AG10803 (cell line): ENCODE measurements at places on chromosomes 7 and 10.
A peak's percentile ranks its signal among the peaks of the same experiment; 100 is the strongest.

DNA sequence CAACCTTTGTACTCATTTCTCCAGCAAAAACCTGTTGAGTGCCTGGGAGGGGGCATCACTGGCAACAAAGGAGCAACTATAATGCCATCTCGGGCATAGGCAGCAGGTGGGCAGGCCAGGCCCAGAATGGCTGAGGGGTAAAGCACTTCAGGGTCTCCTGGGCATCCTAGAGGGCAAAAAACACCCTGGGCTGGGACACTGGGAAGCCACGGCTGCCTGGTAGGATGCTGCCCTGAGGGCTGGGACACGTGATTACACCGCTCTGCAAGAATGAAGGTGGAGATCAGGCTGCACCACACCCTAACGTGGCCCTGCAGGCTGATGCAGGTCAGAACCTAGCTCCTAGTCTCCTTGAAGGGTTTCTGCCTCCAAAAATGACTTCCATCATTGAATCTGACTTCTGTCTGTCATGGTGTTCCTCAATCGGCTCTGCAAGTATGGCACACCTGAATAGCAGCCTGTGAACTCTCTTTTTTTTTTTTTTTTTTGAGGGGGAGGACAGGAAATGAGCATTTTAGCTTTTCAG, 4.5 kb upstream of the TRAPPC14 start:
- DNase-seq, result no peak

GRCh38 chr7:83339907-83340306, 177.2 kb upstream of the PCLO start:
- DNase-seq, result no peak

GRCh38 chr10:92265687-92266258, 25.1 kb downstream of the CPEB3 start:
- DNase-seq, result no peak

- no peak for DNase-seq
Measured at GRCh38 chr10:125727436-125727835, 7.9 kb downstream of the EDRF1 start.

- DNase-seq, result no peak
Measured at GRCh38 chr10:52400562-52400961, 86.5 kb downstream of the DKK1 start.

DNA sequence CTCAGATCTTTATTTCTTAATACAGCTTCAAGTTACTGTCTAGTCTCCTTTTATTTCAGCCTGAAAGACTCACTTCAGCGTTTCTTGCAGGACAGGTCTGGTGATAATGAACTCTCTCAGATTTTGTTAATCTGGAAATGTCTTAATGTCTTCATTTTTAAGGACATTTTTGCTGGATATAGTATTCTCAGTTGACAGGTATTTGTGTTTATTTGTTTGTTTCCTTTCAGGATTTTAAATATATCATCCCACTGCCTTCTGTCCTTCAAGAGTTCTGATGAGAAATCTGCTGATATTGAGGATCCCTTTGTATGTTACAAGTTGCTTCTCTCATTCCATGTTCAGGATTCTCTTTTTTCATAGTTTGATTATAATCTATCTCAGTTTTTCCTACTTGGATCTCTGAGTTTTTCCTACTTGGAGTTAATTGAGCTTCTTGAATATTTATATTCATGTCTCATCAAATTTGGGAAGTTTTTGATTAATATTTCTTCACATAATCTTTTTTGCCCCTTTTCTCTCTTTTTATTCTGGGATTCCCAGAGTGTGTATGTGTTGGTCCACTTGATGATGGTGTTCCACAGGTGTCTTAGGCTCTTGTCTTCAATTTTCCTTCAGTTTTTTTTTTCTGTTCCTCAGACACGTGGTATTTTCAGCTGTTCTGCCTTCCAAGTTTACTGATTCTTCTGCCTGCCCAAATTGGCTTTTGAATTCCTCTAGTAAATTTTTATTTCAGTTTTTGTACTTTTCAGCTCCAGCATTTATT, 49.9 kb downstream of the PTEN start:
- DNase-seq, result no peak

DNA sequence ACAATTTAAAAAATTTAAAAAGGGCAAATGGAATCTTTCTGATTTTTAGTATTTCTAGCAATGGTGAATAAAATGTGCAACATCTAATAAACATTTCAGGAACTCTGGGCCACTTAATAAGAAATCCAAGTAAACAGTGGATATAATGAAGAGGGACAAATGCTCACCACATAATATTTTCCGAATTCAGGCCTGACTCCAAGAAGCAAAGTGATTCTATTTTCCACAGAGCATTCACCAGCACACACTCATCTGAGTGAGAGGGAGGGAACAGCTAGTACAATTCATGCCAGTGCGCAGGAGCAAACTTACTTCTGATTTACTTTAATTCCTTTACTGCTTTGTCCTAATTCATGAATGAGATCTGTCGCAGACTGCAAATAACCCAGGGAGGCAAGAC, 10.1 kb downstream of the NPVF start:
- DNase-seq, result no peak

- no peak for DNase-seq
Measured at GRCh38 chr10:23157239-23157681, 34.9 kb upstream of the PTF1A start.

- no peak for DNase-seq
Measured at GRCh38 chr10:62801871-62802270, 2.6 kb upstream of the ADO start.

DNA sequence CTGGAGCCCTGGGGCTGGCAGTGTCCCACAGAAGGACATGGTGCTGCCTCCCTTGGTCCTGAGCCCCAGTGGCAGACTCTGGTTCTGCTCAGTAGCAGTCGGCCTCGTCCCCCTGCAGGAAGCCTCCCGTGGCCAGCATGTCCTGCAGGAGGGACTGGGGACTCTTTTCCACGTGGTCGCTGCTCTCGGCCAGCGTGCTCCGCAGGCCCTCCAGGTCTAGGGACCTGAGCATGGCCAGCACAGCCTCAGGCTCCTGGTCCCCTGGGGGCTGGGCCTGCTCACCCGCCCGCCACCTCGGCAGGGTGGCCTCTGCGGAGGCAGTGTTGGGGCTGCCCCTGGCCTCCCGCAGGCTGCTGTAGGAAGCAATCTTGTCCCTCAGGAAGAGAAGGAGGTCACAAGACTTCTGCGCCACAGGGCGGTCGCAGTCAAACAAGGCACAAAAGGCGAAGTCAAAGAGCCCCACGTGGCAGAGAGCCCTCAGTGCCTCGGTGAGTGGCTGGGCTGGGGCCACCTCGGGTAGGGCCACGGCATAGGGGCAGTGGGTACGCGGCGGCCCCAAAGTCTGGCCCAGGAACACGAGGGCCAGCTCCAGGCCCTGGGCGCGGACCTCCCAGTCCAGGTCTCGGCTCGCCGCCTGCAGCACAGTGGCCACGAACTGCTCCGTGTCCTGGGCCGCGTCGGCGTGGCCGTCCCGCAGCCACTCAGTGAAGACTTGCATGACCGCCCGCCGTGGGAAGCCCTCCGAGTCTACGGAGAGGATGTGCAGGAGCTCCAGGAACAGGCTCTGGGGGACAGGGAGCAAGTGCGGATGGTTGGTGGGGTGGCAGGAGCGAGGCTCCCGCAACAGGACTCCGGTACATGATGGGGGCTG, 17.1 kb downstream of the BRAT1 start:
- DNase-seq, result no peak

GRCh38 chr7:104951546-104951945, 62.5 kb upstream of the KMT2E start:
- peak; percentile 61 for DNase-seq

DNA sequence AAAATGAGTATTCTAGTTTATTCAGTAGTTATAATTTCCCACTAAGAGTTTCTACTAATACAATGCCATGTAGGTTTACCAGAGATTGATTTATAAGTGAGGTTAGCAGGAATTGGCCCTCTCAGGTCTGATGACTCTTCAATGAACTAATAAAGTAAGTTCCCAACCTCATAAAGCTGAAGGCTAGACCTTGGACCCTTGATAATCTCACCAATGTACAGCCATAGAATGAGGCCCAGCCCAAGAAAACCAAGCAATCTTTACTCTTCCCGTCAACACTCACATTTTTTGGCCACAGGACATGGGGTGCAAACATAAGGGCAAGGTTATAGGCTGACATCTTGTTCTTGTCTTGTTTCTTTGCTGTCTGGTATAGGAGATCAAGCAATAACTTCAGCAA, 33.3 kb downstream of the ARHGAP19 start:
- no peak for DNase-seq

GRCh38 chr10:93071177-93071472, 2.6 kb upstream of the CYP26A1 start:
- DNase-seq, result no peak

- no peak for DNase-seq
Measured at GRCh38 chr7:49425277-49425818, 348.1 kb upstream of the VWC2 start.

GRCh38 chr10:105949721-105950120, 1214.8 kb downstream of the SORCS1 start:
- DNase-seq, result no peak

DNA sequence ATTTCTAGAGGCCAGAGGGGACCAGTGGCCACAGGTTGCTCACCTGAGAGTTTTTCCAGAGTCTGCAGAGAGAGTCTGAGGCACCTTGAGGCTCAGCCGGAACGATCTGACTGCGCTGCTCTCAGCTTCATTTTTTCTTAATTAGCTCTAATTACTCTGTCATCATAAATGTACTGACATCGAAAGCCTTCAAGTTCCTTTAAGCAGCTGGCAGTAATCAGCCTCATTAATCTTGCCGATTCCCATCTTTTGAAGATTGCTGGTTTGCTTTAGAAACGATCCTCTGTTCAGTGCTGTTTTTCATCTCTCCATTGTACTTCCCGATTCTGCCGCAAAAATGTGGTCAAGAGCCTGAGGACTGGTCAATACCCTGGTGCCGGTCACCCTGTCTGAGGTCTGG, 454.7 kb downstream of the TYW1 start:
- no peak for DNase-seq

GRCh38 chr7:17580141-17580540, 281.7 kb downstream of the AHR start:
- peak; percentile 86 for DNase-seq

GRCh38 chr10:52573347-52573746, 199.2 kb downstream of the MBL2 start:
- no peak for DNase-seq

- DNase-seq, result no peak
Measured at GRCh38 chr7:50321487-50322067, 17.1 kb downstream of the IKZF1 start.

- DNase-seq, result no peak
Measured at GRCh38 chr7:117362294-117362888, 39.5 kb upstream of the WNT2 start.

GRCh38 chr7:100567751-100568175, 5.9 kb downstream of the SAP25 start:
- no peak for DNase-seq

DNA sequence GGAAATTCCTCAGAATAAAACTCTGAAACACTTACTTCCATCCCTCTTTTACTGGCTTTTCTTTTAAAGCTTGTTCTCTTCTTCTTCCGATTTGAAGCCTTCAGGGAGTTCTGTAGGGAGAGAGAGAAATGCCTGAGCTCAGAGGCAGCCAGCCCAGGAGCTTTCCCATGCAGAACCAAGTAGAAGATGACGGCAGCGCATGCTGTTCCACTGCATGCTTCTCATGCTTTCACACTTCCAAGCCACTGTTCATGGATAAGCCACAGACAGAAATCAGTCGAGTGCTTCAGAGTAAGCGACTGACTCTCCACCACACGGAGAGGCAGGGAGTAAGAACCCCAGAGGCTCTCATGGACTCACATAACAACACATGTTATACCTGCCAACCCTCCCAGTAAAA, 237.3 kb downstream of the DGKI start:
- DNase-seq, result peak; percentile 24

DNA sequence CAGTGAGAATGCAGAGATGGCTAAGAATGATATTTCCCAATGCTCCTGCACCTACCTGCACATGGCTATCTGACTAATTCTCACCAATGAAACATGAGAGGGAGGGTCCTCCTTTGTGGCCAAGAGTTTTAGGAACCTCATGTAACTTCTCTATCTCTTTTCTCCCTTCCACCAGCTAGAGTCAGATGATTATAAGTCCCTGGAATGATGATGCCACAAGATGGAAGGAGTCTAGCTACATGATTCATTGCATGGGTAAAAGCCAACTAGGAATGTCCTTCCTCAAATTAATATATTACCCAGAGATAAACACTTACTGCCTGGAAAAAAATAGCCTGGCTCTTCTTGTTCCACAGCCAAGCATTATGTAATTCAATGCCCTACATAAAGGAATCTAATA, 55.1 kb upstream of the AASS start:
- DNase-seq, result no peak

DNA sequence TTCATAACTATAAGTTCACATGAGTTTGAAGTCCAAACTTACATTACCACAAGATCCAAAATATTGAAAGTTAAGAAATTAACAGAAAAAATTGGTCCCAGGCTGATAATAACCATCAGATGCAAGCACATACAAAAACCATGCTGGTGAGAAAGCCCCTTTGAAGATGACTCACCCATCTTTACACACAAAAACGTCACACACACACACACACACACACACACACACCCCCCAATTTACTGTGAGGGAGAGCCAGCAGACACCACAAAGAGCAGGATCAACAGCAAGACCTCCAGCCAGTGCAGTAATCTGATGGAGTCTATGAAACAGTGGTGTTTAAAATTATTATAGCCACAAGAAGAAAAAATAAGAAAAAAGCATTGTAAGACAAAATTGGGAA, 50.1 kb upstream of the DRGX start:
- DNase-seq, result peak; percentile 44

- DNase-seq, result peak; percentile 49
Measured at GRCh38 chr10:58431903-58432302, 46.7 kb downstream of the TFAM start.

- peak; percentile 84 for DNase-seq
Measured at GRCh38 chr10:22605168-22605567, 109.2 kb downstream of the PIP4K2A start.

DNA sequence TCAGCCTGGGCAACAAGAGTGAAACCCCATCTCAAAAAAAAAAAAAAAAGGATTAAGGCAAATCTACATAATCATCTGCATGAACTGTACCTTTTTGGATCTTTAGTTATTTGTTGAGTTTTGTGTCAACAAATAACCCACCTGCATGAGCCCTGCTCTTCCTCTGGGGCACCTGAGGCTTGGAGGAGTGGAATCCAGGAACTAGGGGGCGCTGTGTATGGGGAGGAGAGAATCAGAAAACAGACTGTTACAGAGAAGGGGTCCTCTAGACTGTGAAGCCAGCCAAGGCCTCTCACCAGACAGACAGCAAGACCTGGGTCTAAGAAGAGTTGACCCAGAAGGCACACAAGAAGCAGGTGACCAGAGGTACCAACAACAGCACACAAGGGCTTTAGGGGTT, 682.8 kb upstream of the NRP1 start:
- DNase-seq, result no peak
